Muscle of back (tissue), 13 donors: ENCODE measurements at places on chromosomes 13 and 19. TPM values are rescaled to one million over a fixed set of nuclear protein-coding genes. Genes with fewer than 3 reads are reported as not detected.

LRG1 gene
- 0.59 TPM for polyA plus RNA-seq

CGB5 gene
- polyA plus RNA-seq = not detected

DNA sequence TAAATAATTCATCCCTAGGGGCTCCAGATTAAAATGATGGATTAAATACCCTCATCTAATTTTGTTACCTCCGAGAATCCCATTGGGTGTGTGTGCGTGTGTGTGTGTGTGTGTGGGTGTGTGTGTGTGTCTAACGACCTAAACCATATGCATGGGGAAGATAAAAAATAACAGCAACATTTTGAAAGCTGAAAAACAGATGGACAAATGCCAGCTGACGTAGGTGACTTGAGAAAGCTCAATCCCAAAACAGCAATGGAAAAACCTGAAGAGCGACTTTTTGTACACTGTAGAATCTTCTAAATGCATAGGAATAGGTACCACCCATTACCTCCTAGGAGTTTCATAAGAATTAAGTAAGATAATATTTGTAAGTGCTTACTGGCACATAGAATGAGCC is 8.7 kb upstream of the RPL21 start:
- DNase-seq = no peak

DNA sequence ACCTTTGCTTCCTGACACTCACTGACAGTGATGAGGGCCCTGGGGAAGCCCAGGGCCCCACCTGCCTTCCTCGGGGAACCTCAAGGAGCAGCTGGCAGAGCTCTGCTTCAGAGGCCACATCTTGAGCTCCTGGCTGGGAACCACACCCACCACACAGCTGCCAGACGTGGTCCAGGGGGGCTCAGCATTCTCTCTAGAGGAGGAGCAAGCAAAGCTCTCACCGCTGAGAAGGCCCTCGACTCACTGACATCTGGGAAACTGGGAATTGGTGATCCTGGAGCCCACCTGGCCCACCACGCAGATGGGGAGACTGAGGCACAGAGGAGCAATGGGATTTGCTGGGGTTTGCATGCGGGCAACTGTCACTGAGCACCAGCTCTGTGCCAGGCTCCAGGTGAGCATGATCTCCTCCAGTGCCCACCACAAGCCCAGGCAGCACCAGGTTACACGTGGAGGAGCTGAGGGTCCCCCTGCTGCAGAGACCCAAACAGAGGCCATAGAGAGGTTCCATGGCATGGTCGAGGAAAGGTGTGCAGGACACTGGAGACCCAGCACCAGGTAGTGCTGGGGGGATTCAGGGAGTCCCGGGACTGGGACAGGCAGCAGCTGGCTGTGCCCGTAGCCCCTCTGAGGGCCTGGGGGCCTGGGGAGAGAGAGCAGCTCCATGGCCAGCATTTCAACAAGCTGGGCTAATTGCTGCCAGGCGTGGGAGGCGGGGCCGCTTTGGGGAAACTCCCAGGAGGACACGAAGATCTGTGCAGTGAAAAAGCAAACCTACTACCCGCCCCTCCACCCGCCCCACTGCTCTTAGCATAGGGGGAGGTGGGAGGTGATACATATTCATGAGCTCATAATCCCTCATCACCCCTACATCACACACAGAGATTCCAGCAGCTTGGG is 33.4 kb downstream of the PEPD start:
- DNase-seq = no peak

DNA sequence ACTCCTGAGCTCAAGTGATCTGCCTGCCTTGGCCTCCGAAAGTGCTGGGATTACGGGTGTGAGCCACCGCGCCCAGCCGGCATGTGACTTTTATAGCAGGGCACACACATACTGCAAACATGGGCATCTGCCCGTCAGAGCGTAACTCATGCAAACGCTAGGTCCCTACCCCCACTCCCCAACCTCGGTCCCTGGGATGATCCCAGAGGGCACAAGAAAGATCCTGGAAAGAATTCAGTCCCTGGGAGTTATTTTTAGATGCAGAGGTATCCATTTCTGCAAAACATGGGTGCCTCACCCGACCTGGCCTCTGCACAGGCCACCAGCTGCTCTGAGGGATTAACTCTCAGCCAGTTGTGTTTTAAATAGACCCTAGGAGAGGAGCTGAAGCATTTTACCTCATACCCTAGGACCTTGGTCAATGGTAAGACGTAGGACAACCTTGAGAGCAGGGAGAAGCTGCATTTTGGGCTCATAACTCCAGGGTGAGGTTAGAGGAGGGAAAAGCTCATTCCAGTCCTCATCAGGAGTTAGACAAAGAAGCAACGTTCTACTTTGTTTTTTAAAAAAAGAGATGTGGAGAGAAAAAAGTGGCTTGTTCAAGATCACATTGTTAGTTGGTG is 10.8 kb downstream of the TMEM38A start:
- DNase-seq = peak; percentile 62

KRTDAP gene
- polyA plus RNA-seq = 65.7 TPM

DNA sequence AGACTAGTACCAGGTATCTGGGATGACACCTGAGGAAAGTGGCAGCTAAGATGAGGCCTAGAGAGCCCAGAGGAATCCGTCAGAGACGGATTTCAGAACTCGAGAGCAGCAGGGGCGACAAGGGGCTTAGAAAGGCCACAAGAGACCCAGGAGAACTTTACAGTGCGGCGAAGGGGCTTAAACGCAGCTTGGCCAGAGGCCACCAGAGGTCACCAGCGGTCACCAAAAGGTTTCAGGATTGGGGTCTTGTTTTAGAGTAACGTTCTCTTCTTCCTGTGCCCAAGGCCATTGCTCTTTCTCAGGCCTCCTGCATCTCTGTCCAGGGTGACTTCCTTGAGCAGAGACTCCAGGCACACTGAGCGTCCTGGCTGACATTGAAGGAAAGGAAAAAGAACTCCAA is 2.2 kb downstream of the ZSCAN22 start:
- peak; percentile 11 for DNase-seq

DNA sequence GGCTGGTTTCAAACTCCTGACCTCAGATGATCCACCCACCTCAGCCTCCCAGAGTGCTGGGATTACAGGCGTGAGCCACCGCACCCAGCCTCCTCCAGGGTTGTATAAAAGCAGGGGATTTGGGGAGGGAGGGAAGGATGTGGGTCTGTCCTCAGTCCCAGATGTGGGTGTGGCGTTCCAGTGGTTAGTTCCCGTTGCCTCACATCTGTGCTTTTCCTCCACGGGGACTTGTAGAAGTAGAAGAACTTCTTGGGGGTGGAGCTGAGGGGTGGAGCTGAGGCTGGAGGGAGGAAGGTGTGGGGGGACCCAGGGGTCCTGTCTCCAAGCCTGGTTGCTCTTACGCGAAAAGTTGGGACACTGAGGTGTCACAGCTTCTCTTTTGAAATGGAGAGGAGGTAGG is 514 bp upstream of the MCEMP1 start:
- no peak for DNase-seq

ZNF66 gene
- 2.2 TPM for polyA plus RNA-seq

DNA sequence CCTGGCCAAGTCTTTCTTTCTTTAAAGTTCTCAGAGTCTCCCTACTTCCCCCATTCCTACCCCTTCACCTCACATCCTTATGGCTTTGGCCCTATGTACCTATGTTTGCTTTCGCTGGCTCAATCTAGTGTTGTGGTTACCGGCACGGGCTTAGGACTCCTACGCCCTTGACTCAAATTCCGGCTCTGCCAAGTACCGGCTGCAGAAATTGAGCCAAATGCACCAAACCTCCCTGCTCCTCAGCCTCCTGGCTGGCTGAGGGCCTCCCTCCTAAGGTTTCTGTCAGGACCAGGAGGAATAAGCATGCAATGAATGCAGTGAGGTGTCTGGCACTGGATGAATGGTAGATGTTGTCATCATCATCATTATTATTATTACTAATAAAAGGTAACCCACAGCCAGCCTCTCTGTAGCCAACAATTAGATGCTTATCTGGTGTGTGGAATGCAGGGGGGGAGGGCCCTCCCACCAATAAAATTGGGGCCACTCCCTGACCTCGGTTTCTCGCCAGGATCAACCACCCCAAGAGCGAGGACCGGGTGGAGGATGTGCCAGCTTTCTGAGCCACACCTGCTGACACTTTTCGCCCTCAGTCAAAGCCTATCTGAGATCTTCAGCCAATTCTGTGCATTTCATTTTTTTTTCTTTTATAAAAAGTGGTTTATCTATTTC is 20.7 kb downstream of the KLK5 start:
- no peak for DNase-seq

DNA sequence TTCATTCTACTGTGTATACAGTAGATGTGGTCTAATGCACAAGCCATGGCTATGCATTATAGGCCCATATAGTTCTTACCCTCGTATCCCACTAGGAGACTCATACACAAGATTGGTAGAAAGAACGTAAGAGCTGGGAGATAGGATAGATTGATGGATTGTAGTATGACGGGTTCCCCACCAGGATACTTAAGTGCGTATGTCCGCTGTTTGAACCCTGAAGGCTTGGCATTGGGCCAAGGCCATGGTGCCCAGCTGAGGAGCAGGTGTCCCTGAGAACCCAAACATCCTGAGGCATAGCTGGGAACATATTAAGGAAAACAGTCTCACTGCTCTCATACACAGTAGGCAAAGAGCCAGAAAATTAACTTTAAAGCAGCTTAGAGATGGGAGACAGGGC is 617.5 kb upstream of the KLF12 start:
- no peak for DNase-seq

- DNase-seq = no peak
Observed at GRCh38 chr19:41871573-41872383, 5.3 kb upstream of the CD79A start.

- no peak for DNase-seq
Observed at GRCh38 chr19:36528921-36529518, 949 bp upstream of the ZNF260 start.

GRCh38 chr13:98014766-98015165 is 61.3 kb downstream of the IPO5 start:
- DNase-seq = peak; percentile 32

- no peak for DNase-seq
Observed at GRCh38 chr13:75902166-75903104, 266.3 kb downstream of the LMO7 start.

DNA sequence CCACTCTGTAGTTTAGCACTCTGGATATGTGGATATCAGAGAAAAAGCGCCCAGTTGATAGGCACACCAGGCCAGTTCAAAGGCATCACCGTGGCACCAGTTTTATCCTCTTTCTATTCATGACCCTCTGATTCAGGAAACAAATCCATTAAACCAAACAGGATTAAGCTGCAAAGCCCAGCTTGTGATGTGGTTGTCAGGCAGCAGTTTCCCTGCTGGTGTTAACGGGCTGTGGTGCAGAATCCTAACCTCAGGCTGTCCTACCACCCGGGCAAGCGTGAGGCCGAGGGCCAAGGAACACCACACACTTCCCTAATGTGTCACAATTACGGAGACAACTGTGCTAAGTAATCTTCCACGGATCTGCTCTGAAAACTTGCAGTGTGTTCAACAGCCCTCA is 209.1 kb downstream of the OLFM4 start:
- no peak for DNase-seq

CEACAM3 gene
- polyA plus RNA-seq = not detected

- DNase-seq = no peak
Observed at GRCh38 chr13:39012608-39013007, 22.0 kb upstream of the STOML3 start.

ATP1A3 gene
- polyA plus RNA-seq = 0.45 TPM

GRCh38 chr19:8307400-8307964 is 676 bp downstream of the CD320 start:
- no peak for DNase-seq

PSPN gene
- polyA plus RNA-seq = 0.87 TPM

GRCh38 chr13:21079221-21079620 is 17.8 kb upstream of the LATS2 start:
- DNase-seq = no peak

GRCh38 chr19:57075125-57075524 is 44.7 kb upstream of the USP29 start:
- no peak for DNase-seq

- no peak for DNase-seq
Observed at GRCh38 chr13:39494006-39494405, 109.0 kb downstream of the LHFPL6 start.

DNA sequence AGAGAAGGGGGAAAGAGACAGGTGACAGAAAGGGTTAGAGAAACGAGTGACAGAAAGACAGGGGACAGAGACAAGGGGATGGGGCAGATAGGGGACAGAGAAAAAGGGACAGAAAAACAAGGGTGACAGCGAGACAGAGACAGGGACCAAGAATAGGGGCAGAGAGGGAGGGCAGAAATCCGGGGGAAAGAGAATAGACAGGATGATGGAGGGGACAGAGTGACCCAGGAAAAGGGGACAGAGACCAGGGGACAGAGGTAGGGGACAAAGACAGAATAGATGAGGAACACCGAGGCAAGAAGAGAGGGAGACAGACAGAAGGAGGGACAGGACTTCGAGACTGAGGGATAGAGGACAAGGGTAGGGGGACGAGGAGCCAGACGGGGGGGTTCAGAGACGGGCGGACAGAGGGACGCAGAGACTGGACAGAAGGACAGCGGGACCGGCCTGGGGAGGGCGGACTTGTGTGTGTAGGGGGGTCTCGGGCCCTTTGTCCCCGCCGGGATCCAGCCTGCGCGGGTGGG is 593 bp downstream of the CADM4 start:
- DNase-seq = no peak

- no peak for DNase-seq
Observed at GRCh38 chr19:3494051-3494450, 6.4 kb downstream of the DOHH start.

- DNase-seq = no peak
Observed at GRCh38 chr13:39217471-39217870, 179.2 kb downstream of the NHLRC3 start.

DNA sequence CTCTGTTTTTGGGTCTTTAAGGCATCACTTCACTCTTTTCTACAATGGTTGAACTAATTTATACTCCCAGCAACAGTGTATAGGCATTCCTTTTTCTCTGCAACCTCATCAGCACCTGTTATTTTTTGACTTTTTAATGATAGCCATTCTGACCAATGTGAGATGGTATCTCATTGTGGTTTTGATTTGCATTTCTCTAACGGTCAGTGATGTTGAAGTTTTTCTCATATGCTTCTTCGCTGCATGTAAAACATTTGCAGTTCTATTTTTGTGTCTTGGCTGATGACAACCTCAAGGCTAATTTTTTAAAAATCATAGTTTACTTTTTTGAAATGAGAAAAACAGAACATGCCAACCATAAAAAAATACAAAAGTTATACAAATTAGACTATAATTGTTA is 258.2 kb upstream of the EDNRB start:
- no peak for DNase-seq

GRCh38 chr13:35894636-35895035 is 236.5 kb downstream of the DCLK1 start:
- DNase-seq = no peak

ZNF554 gene
- 7.7 TPM for polyA plus RNA-seq

PCDH20 gene
- 0.99 TPM for polyA plus RNA-seq

DNA sequence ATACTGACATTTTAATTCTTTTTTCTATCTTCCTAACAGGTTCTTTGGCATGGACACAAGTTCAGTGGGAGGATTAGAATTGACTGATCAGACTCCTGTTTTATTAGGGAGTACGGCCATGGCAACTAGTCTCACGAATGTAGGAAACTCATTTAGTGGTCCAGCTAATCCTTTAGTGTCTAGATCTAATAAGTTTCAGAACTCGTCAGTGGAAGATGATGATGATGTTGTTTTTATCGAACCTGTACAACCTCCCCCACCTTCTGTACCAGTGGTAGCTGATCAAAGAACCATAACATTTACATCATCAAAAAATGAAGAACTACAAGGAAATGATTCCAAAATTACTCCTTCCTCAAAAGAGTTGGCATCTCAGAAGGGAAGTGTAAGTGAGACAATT is 34.5 kb downstream of the ZMYM2 start:
- DNase-seq = no peak

CABP5 gene
- not detected for polyA plus RNA-seq

KIR2DL3 gene
- not detected for polyA plus RNA-seq

UFM1 gene
- polyA plus RNA-seq = 54.6 TPM
